NCI-H524 treated with DMSO at 0.1 percent for 48 hours (cell line): ENCODE measurements at places on chromosomes 4 and X.

DNA sequence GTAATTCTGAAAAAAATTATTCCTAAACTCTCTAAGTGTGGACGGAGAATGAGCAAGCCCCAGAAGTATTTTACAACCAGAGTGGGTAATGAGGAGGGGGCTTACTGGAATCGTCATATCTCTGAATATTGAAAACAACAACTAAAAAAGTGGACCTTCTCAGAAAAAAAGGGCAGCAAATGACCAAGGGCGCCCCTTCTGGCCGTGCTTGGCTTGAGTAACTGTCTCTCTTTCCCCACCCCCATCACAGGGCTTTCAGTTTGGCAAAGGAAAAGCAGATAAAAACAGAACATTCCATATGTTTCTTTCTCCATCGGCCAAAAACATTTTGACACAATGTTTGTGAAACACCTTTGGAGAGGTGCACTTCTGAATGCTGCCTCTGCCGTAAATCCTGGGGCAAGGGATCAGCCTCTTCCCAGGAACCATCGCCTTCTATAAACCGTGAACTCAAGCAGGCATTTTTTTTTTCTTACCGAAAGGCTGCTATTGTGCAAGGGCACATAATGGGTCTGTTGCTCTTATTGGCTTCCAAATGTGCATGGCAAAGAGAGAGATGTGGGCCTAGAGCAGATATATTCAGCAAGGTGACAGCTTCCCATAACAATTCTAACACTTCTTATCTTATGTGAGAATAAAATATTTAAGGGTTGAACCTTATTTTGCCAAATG, 115.4 kb downstream of the PARM1 start:
- no peak for DNase-seq

DNA sequence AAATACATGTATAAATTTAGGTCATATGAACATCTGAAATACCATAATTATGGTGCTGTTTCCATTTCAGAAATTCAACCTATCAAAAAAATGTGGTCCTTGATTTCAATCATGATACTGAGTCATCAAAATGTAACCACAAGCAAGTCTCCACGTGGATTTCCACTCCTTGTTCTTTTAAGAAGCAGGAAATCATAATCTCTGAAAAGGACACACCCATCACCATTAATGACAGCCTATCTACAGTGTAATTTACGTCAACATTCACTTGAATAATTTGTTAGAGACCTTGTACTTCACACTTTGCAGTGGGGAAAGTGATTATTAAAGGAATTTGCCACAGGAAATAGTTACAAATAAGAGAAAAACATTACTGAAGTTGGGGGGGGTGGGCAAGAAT, 17.7 kb upstream of the SLC7A11 start:
- no peak for DNase-seq

DNA sequence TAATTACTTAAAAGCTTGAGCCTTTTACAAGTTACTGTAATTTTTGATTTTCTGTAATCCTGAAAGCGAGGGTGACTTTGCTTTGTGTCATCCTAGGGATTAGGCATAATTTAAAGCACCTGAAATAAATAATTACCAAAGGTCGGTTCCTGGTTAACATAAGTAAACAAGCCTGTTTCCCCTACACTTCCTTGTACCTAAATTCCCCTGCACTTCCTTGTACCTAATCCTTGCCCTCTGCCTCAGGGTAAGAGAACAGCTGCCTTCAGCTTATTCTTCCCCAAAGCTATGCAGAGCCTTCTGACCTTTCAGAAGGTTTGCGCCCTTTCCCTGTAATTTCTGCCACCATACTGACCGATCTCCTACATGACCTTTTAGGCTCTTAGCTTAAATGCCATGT, 166.1 kb upstream of the PDE5A start:
- DNase-seq, result no peak

DNA sequence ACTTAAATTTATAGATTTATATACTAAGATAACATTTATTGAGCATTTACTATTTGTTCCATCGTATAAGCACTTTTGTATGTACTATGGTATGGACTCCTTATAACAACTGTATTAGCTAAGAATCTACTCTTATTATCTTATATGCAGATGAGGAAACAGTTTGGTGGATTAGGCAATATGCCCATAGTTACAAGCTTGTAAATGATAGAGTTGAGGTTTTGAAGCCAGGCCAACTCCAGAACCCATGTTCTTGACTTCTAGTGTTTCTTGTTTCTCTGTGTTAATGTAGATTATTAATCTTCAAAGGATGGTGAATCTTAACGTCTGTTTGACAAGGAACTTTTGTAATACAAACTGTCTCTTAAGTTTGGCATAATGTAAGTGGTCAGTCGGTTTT, 71.3 kb downstream of the STIM2 start:
- DNase-seq, result no peak

DNA sequence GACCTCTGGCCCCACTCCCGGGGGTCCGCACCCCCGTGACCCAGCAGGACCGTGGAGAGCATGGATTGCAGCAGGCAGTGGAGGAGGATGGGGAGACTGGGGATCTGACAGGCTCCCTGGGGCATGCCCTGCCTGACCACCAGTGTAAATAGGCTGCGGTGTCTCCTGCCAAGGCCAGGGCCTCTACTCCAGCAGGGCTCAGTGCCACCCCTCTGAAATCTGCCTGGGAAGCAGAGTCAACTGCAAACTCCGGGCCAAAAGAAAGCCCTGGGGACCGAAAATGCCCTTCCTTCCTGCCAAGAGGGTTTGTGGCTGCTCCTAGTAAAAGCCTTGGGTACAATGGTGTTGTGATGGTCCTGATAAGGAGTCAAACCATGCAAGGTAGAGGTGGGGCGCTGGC, 6.4 kb downstream of the ADRA2C start:
- no peak for DNase-seq

DNA sequence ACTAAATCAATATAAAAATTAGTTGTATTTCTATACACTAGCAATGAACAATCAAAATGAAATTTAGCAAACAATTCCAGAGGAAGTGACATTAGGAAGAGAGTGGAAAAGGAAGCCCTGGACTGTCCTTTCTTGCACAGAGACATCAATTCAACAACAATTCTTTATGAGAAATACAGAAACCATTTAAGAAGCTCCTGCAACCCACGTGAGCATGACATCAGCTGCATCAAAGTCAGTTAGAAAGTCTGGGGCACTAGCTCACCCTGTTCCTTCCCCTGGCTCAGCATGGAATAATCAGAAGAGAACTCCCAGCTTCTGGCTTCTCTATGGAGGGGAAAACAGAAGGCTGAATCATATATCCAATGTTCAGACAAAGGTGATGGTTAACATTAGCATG, 48.6 kb upstream of the STARD8 start:
- DNase-seq, result no peak

GRCh38 chr4:138555584-138555983, 313.4 kb upstream of the SLC7A11 start:
- DNase-seq, result no peak

GRCh38 chr4:107509615-107510014, 210.4 kb downstream of the PAPSS1 start:
- DNase-seq, result no peak

DNA sequence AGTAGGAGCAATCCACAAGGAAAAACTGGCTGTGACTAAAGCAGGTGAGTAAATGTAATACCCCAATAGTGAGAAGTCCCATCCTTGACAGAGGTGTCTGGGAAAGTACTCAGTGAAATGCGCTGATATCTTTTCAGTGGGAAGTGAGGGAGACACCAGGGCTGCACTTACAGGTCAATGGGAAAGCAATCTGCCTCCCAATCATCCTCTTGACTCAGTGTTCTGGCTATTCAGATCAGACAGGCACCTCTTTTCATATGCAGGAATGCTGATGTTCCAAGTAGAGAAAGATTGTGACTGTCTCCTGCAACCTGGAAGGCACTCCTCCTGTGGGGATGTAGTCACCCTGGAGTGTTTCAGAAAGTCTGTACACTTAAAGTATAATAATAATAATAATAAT, 39.9 kb upstream of the SPIN2A start:
- DNase-seq, result no peak

DNA sequence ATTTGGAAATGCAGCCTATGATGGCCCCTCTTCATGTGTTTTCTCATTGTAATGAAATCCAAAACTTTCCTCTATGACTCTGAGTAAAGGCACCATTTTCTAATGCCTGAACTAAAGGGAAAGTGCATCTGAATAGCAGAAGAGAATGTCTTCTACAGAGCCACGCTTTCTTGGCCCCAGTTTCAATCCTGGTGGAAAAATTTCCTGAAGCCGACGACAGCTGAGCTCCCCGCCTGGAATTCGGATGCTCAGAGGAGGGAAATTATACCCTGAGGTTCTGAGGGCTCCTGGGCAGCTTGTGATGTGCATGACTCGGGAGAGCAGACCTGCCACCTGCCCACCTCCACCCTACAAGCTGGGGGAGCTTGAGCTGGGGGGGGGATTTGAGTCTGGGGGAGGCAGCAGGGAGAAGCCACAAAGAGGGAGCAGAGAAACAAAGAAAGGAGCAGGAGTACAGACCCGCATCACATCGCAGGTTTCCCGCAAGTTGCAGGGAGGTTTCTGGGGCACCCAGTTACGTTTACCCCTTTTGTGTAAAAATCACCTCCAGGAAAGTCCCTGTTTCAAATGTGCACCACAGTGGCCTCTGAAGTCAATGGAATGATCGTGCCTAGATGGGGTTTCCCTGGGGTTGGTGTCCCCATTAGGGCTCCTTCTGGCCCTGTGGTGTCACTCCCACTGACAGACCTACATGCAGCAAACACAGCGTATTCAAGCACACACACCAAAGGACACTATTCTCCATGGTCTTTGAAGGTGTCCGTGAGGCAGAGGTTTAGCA, 145.6 kb upstream of the RBPJ start:
- no peak for DNase-seq

- DNase-seq, result no peak
Measured at GRCh38 chrX:112760697-112761096, 79.9 kb downstream of the AMOT start.

- DNase-seq, result no peak
Measured at GRCh38 chr4:42531341-42532030, 125.4 kb downstream of the ATP8A1 start.

GRCh38 chr4:158667651-158668198, 4.0 kb downstream of the C4orf46 start:
- DNase-seq, result no peak

DNA sequence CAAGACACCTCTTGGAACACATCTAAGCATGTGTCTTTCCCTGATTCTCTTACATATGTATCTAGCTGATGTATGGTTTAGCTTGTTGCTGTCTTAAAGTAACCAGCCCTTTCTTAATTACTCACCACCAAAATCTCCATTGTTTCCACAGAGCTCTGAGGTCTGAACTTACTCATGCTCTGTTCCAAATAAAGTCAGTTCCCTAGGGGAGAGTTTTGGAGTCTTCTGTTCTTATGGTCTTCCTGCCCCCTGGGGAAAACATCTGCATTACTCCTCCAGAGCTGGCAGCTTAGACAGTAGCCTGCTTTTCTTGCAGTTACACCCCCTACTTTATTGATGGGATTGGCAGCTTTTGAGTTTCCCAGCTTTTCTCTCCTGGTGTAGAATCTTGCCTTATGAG, 125.8 kb downstream of the EDA start:
- DNase-seq, result no peak

- no peak for DNase-seq
Measured at GRCh38 chr4:6894086-6894478, 15.5 kb upstream of the TBC1D14 start.

GRCh38 chr4:185881430-185881829, 69.4 kb upstream of the SORBS2 start:
- no peak for DNase-seq

- DNase-seq, result no peak
Measured at GRCh38 chrX:3262901-3263300, 83.6 kb downstream of the MXRA5 start.

DNA sequence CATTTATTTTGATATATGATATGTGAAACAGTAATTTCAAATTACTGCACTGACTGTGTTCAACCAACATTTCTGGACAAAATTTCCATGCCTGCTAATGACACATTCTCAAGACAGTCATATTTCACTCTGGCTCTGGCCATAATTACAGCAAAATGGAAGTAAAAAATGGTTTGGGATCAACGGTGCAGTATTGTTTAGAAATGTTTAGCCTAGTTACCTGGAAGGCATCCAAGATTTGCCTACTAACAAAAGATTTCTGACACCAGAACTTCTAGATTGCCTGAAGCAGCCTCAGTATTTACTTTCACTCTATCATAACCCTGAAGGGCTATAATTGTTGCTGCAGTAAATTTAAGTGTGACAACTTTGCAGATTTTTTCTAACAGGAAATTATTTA, 416.3 kb downstream of the PCDH10 start:
- no peak for DNase-seq

DNA sequence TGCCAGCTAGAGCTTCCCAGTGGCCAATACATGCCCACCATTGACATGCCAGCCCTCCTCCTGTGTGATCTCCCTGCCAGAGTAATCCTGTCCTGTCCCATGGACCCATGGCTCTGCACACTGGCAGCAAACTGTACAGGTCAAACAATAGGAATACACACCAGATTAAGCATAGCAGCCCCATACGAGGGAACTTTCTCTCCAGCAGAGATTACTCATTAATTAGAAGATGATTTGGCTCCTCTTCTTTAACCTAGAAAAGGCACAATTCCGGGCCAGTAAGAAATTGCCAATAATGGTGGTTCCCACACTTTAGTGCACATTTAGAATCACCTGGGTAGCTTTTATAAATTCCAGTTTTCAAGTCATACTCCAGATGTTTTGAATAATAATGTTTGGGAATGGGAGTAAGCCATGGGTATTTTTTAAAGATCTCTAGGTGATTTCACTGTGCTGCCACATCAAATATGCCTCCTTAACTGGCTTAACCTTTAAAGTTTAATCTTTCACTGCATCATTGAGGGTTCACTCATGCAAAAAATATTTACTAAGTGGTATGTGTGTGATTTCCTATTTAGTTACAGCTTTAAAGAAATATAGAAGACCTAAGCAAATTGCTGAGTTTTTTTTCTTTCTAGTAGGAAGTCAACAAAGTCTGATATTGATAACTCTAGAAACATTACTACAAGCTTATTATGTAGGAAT, 277.6 kb upstream of the NWD2 start:
- DNase-seq, result no peak

DNA sequence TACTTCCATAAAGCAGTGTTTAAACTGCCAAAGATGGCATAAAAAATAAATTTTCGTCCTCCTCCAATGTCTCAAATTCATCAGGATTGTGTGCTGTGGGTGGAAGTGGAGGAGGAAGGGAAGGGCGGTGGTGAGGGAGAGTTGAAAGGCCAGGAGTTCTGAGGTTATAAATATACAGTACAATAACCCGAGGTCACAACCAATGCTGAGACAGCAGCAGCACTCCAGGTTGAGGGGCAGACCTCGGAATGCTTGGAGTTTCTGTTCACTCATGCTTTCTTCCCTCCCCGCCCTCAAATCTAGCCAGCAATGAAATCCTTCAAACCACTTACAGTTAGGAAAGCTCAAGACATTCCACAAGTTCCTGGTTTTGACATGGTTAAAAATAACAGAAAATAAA, 134.0 kb upstream of the SMAD1 start:
- DNase-seq, result no peak

- DNase-seq, result no peak
Measured at GRCh38 chr4:114017120-114017917, 37.9 kb upstream of the ARSJ start.

GRCh38 chrX:53050841-53051240, 2.3 kb downstream of the GPR173 start:
- DNase-seq, result no peak
